GM23338 (cell line): ENCODE measurements at places on chromosomes 5 and 9.

GRCh38 chr5:171269717-171270116, 39.3 kb upstream of the TLX3 start:
- DNase-seq, result no peak

DNA sequence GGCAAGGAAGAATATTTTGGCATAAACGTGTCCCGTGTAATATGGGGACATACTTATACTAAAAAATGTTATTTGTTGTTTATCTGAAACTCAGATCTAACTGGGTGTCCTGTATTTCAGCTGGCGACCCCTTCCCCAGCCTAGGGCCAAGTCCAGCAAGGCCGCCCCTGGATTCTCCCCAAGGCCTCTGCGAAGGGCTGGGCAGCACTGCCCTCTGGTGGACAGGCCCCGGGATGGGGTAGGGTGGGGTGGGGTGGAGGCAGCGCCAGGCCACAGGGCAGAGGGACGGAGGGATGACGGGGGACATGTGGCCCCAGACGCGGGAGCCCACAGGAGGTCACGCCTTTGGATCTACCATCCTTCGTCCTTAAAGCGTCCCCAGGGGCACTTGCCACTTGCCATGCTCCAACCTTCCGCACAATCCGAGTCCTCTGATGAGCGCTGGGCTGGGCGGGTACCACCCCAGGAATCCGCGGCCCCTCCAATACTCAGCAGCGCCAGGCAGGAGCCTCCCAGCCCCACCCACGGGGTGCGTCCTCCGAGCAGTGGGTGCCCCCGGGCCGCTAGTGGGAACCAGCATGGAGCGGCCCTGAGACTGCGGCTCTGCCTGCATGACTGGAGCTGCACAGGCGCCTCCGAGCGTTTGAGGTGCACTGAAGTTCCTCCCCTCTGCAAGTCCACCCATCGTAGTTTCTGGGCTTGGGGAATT, 7.1 kb upstream of the AGPAT2 start:
- DNase-seq, result peak; percentile 85

- DNase-seq, result no peak
Measured at GRCh38 chr9:6945816-6946215, 188.0 kb downstream of the KDM4C start.

GRCh38 chr9:29648132-29648531, 2074.9 kb upstream of the C9orf72 start:
- no peak for DNase-seq

DNA sequence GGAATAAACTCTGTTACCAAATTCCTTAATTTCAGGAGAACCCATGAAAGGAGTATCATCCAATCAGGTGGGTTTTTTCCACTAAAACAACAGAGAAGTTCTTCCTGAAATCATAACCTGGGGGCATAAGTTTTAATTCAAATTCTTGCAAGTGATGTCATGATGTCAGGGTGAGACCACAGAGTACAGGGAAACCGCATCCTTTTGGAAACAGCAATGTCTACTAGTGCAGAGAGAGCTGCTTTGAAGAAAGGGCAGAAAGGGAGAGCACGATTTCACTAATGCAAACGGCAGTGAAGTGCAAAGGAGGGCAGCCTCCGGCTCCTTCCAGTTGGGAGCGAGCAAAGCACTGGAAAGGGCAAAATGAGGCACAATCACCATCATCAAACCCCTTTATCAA, 20.6 kb upstream of the CMBL start:
- no peak for DNase-seq

DNA sequence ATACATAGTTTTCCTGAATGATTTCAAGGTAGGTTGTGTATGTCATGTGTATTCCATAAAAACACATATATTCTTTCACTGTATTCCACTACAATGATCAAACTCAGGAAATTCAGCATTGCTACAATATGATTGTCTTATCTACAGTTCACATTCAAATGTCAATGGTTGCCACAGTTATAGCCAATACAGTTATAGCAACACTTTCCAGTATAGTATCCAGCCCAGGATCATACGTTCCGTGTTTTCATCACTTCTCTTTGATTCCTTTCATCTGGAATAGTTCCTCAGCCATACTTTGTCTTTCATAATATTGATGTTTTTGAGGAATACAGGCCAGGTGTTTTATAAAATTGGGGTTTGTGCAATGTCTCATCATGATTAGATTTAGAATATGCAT, 9.5 kb downstream of the OR2S2 start:
- DNase-seq, result no peak

DNA sequence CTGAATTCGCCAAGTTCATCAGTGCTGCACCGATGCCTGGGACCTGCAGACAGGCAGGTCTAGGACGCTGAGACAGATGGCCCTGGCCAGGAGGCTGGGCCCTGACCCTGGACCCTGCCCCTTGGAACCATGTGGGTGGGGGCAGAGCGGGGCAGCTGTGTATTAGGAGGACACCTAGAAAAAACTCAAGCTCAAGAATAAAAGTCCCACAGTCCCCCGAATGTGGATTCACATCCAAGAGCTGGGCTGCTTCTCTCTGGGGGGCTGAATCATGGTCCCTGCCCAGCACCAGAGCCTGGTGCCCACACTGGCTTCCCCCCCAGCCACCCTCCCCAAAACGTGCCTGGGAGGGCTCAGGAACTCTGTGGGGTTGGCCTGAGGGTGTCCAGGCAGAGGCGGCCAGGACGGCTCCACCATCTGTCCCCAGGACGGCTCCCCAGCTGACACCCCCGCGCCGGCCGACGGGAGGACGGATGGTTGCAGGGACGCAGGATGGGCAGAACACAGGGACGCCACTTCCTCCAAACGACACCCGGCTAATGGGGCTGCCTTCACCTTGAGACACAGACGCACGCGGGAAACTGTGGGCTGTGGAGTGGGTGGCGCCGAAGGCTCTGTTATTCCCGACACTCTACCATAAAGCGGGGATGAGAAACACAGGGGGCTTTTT, 34.9 kb downstream of the EXD3 start:
- DNase-seq, result no peak

DNA sequence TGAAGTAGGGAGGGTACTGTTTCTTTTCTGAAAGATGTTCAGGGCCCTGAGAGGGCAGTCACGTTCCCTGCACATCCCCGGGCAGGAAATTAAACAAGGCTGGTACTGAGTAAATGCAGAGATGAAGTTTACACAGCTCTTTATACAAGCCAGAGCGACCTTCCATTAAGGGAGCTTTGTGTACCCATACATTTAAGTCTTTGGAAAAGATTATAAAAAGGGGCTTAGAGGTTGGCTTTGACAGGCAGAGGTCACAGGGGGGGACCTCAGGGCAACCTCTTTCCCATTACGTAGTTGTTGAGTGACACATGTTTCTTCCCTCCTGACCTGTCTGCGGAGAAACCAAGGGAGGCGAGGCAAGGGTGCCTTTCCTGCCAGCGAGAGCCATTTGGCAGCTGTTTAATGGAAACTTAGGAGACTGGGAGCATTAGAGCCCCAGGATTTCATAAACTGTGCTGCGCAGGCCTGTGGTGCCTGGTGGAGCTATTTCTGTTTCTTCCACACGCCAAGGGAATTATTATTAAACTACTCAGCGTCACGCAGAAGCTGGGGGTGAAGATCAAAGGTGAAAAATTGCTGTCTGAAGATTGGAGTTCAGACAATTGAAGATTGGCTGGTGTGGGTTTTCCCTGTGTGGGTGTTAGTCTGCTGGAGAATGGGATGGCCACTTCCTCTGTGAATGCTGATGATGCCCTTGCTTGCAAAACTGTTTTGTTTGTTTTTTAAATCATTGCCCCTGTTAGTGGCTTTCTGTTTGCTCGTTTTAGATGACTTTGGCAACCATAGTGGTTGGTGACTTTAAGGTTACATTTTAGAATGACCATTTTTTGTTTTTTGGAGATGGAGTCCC, 3.2 kb upstream of the SMIM32 start:
- DNase-seq, result no peak

GRCh38 chr5:137306903-137307302, 192.2 kb downstream of the SPOCK1 start:
- no peak for DNase-seq

DNA sequence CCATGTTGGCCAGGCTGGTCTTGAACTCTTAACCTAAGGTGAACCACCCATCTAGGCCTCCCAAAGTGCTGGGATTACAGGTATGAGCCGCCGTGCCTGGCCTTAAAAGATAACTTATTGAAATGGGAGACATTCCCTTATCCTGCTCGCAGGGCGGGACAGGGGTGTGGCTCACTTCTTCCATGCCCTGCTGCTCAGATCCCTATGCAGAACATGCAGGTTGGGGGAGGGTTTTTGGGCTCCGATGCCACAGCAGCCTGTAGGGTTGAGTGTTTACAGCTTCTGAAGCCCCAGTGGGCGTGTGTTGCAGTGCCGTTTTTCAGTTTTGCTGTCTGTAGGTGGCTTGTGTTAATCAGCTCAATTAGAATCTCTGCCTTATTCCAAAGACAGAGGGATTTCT, 108.0 kb upstream of the BRINP1 start:
- peak; percentile 36 for DNase-seq

GRCh38 chr5:59767211-59767605, 126.3 kb downstream of the PDE4D start:
- no peak for DNase-seq

GRCh38 chr9:28866951-28867350, 1293.7 kb upstream of the C9orf72 start:
- DNase-seq, result no peak

DNA sequence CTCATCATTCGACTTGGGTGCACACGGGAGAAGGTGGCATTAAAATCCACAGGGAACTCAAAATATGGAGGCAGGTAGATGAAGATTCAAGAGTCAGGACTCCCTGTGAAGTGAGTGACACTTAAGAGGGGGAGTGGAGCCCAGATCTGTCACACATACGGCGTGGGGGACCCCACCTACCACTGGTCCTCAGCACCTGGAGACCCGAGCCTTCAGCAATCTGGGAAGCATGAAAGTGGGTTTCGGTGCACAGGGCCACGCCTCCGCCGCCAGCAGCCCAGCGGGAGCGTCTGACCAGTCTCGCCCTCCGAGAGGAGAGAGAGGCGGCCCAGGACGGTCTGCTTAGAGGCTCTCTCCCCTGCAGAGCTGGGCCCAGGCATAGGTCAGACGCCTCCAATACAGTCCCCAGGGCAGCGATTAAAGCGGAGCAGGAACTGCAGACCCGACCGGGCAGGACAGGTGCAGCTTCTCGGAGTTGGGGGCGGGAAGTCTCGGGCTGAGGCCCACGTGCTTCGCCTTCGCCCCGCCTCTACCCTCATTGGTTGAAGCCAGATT, 639 bp upstream of the SLC2A8 start:
- no peak for DNase-seq

GRCh38 chr5:115461093-115461492, 83.5 kb downstream of the FEM1C start:
- DNase-seq, result no peak

- DNase-seq, result no peak
Measured at GRCh38 chr5:160367885-160368284, 2.5 kb downstream of the C1QTNF2 start.

DNA sequence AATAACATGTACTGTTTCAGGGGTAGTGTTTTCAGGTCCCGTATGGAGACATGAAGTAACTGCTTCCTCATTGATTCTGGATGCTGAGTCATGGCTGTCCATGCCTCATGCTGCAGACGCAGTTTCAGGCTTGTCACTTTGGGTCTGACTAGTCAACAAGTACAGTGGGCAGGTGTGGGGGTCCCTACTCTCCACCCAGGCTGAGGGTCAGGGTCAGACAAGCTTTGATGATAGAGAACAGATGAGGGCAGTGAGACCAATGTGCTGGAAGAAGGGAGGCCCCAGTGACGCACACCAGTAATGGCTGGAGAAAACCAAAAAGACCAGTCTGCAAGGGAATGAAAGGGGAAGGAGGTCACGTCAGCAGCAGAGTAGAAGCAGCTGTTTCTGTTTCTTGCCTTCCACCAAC, 80.0 kb upstream of the NFIL3 start:
- DNase-seq, result no peak

- DNase-seq, result peak; percentile 7
Measured at GRCh38 chr5:89396278-89396954, 513.4 kb upstream of the MEF2C start.

- no peak for DNase-seq
Measured at GRCh38 chr9:90864779-90865178, 63.2 kb downstream of the SYK start.

DNA sequence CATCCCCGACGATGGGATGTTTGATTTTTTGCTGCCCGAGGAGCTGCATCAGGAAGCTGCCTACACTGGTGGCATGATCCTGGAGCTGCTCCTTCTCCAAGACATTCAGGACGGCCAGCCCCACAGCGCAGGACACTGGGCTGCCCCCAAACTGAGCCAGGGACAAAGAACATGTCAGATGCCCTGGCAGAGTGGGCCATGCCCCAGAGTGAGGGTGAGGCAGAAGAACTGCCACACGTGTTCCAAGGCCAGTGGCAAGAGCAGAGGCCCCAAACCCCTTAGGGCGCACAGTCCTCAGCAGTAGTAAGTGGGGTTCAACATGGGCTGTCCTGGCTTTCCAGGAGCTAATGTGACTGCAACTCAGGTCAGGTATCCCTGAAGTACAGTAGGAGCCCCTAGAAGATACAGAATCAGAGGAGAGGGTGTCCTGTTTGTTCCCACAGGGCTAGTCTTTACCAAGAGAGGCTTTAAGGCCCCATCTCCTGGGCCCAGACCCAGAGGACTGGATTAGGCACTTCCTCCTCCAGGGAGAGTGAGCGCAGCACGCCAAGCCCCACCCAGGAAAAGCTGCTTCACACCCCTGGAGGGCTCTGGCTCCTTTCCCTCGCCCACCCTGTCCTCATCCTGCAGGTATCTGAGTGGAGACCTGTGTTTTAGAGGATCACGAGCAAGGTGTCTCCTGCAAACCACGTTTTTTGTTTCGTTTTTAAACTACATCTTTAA, 11.1 kb downstream of the HNRNPAB start:
- no peak for DNase-seq

GRCh38 chr5:59838989-59839388, 54.5 kb downstream of the PDE4D start:
- DNase-seq, result peak; percentile 29

DNA sequence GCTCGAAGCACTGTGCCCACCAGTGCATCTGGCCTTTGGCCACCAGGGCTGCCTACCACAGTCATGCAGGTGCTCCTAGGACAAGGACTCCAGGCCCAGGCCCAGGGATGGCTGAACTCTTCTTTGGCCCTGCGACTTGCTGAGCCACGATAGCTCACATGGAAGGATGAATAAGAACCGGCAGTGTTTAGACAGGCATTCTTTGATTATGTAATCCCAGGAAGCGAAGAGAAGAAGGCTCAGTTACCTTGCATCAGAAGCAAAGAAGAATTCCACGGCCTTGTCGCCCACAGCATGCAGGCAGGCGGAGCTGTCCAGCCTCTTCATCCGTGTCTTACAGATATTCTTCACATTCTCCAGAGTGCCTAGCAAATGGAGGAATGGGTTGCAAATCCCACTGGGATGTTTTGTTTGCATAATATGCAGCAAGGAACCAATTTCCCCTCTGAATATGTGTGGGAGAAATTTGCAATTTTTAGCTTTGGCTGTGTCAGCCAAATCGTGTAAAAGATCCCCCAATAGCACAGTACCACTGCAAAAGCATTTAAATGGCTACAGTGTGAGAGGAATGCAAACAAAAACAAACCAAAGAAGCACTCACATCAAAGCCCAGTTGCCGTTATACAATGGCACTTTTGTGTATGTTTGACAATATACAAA, 29.1 kb downstream of the GFPT2 start:
- no peak for DNase-seq

DNA sequence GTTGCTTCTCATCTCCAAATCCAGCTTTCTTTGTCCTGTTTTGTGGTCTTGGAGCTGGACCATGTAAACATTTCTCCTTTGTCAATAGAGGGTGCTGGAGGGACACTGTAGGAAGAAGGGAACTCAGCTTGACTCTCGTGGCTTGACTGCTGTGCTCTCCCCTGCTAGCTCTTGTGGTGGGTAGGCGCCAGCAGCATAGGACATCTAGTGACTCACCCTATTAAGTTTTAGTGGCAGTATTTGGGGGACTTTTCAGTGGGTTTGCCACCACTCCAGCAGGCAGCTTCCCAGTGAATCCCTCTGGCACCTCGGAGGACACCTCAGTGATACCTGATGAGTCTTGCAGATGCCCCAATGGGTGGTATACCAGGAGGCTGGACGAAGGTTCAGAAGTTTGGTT, 97.8 kb downstream of the TSSK1B start:
- DNase-seq, result peak; percentile 77
